ENCODE measurements at places on chromosomes 3 and 15.

DNA sequence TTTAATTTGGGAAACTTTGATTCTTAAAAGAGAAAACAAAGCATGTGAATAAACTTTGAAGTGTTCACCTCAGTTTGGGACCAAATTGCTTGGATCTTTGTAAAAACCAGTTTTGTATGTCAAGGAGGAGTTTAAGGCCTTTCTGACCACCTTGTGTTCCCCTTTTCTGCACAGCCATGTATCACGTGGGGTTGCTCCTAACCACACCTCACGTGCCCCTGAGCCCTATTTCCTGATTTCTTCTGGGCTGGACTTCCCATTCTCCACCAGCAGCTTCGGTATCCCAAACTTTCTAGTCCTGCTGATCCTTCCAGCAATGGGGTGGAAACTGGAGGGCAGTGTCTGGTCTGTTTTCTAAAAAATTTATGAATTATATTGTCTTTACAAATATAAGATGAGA, 76.4 kb upstream of the STT3B start:
- no peak for DNase-seq

DNA sequence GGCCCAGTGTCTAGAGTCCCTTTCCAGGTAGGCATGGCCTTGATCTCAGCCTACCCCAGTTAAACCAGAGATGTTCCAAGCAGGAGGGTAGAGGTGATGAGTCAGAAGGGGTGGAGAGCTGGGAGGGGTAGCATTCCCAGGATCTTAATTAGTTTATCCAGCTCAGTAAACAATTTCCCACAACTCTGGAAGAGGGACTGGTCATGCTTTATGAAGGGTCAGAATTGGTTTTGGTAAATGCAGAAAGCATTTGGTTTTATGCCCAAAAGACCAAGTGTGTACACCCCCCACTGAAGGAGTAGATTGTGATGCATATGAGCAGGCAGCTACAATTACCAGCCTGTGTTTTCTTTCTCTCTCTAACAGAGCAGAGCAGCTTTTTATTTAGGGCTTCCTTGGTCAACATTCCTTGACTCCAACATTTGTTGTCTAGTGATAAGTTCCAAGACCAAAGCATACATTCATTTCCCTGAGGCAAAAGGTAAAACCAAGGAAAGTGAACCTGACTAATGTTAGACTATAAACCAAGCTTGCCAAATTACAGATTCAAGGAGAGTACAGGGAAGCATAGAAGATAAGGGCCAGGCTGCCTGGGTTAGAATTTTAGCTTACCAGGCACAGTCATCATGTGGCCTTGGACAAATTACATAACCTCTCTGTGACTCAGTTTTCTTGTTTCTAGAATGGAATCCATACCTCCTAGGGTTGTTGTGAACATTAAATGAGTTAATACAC, 17.6 kb downstream of the EXOSC7 start:
- DNase-seq: no peak

DNA sequence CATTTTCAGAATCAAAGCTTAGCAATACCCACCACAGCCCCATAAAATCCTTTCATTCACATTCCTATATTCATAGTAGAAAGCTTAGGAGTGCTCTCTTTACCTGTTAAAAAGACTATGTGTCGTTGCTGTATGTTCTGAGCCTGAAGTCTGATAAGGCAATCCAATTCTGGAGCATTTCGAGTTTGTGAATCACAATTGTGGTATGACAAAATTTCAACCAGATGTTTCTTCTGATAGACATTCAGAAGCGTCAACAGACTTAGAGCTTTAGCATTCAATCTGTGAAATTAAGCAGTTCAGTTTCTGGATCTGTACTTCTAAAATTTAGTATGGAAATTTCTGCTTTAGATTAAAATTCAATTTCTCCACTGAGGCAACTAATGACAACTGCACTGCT, 58.3 kb downstream of the TASOR start:
- no peak for DNase-seq

DNA sequence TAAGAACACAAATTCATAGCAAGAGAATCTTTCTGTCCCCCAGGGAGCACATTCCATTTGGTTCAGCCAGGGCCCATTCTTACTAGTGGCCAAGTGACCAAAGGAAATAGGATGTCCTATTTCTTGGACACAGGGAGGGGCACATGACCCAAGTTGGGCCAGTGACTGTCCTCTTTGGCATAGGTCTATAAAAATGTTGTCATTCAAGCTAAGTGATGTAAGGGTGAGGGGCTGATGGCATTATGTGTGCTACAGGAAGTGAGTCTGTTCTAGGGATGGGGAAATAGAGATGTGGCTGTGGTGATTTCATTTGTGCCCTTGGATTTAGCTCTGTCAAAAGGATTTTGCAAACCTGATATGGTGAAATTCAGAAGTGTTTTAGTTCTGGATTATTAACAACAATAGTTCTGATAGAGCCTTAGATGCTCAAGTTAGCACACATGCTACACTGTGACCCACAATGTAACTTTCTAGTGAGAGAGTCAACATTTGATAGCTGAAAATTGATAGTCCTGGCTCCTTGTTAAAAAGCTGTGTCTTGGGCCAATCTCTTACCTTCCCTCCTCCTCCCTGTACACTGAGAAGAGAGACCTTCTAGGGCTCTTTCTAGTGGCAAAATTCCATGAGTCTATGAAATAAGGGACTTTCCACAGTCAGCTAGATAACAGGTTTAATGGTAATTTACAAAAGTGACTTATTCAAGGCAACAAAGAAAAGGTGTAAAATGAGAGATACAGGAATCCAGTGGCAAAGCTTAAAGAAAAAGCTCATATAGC, 117.2 kb downstream of the THRB start:
- DNase-seq: no peak

GRCh38 chr3:87233805-87234204, 6.7 kb downstream of the CHMP2B start:
- DNase-seq: no peak

GRCh38 chr15:79659691-79660090, 227.6 kb downstream of the MINAR1 start:
- DNase-seq: no peak

Data from stimulated activated CD4-positive, alpha-beta T cell treated with anti-CD3 and anti-CD28 coated beads, Interleukin-15, amount 100 ng/mL, for 48 hours (primary cell).